Activated naive CD8-positive, alpha-beta T cell treated with anti-CD3 and anti-CD28 coated beads, Interleukin-2, amount 10 ng/mL, durations not matched to agents 7 days and 5 days (primary cell): ENCODE measurements at places on chromosomes 12 and 14.

DNA sequence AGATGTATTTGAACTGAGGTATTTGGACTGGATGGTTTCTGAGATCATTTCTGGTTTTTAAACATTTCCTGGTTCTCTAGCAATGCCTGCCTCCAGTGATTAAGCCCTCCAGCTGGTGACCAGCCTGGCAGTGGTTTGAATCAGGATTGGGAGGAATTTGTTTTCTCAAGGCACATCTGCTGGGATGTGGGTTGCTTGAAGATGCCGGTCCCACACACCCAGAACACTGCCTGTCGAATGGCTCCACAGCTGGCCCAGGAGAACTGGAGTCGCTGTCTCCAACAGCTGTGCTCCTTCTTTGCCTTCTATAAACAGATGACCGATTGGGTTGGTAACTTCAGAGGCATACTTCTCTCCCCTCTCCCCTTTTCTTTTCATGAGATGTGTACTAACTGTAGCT lies 258.0 kb upstream of the DDHD1 start:
- H3K4me1 ChIP-seq = no peaks in the 10 kb centered on the region
- no peaks in the 10 kb centered on the region for H3K27me3 ChIP-seq

GRCh38 chr14:104685998-104686610 lies 3.3 kb upstream of the INF2 start:
- peaks cover 32% of the 10 kb centered on the region for H3K4me1 ChIP-seq
- peaks cover under 1% of the 10 kb centered on the region for H3K36me3 ChIP-seq
- no peak overlapping the region for H3K4me3 ChIP-seq
- peaks cover 6% of the 10 kb centered on the region for H3K27me3 ChIP-seq

DNA sequence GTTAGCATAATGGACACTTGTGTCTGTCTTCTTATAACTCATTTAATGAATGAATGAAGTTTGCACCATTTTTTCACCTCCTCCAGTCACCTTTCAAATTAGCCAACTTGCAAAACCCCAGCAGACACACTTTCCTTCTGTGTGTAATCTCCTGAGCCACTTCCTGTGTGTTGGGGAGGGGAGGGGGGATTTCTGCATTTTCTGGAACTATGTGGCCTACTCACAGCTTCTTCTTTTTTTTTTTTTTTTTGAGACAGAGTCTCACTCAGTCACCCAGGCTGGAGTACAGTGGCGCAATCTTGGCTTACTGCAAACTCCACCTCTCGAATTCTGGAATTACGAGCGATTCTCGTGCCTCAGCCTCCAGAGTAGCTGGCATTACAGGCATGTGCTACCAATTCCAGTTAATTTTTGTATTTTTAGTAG lies 4.1 kb upstream of the SERPINA1 start:
- H3K4me1 ChIP-seq = peaks cover 16% of the 10 kb centered on the region
- H3K27ac ChIP-seq = no peak overlapping the region
- no peaks in the 10 kb centered on the region for H3K36me3 ChIP-seq
- no peak for DNase-seq

DNA sequence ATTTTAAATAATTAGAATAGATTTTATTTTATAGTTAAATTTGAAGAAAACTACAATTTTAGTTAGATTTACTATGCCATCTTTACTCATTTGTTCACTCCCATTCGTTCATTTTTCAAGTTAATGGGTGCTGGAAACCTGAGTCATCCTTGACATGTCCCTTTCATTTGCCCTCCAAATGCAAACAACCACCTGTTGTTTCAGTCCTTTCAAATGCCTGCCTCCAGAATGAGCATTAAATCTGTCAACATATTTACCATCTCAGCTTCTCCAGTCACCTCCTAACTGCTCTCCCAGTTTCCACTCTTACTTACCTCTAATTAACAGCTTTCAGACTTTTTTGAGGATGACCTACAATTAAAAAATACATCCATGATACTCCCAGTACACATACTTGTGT lies 375.5 kb downstream of the RAD51B start:
- H3K36me3 ChIP-seq = peaks cover 10% of the 10 kb centered on the region
- H3K27ac ChIP-seq = no peak overlapping the region
- H3K27me3 ChIP-seq = no peaks in the 10 kb centered on the region
- H3K4me3 ChIP-seq = no peak overlapping the region

DNA sequence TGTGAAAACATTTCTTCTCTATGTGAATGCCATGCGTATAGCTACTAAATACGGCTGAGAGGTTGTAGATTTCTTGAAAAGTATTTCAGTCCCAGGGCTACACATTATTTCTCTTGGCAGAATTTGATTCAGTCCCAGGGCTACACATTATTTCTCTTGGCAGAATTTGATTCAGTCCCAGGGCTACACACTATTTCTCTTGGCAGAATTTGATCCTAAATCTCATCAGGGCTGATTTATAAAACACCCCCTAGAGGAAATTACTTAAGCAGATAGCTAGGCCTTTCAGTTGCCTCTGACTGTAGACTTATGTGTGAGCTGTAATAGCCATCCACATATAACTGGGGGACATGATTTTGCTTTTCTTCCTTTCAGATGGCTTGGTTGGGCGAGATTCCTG lies 50.4 kb downstream of the AK7 start:
- no peak for DNase-seq
- no peak overlapping the region for H3K27ac ChIP-seq
- H3K4me3 ChIP-seq = no peak overlapping the region
- H3K4me1 ChIP-seq = no peaks in the 10 kb centered on the region
- H3K36me3 ChIP-seq = no peaks in the 10 kb centered on the region

GRCh38 chr12:24991209-24992049 lies 42.5 kb upstream of the BCAT1 start:
- no peak overlapping the region for H3K27ac ChIP-seq
- no peaks in the 10 kb centered on the region for H3K36me3 ChIP-seq
- H3K27me3 ChIP-seq = peaks cover 2% of the 10 kb centered on the region
- H3K4me3 ChIP-seq = no peak overlapping the region
- no peak for DNase-seq

GRCh38 chr12:54858562-54858961 lies 4.2 kb downstream of the MUCL1 start:
- H3K27ac ChIP-seq = no peak overlapping the region
- peaks cover 2% of the 10 kb centered on the region for H3K27me3 ChIP-seq
- no peak overlapping the region for H3K4me3 ChIP-seq
- H3K4me1 ChIP-seq = peaks cover 11% of the 10 kb centered on the region
- no peaks in the 10 kb centered on the region for H3K36me3 ChIP-seq

DNA sequence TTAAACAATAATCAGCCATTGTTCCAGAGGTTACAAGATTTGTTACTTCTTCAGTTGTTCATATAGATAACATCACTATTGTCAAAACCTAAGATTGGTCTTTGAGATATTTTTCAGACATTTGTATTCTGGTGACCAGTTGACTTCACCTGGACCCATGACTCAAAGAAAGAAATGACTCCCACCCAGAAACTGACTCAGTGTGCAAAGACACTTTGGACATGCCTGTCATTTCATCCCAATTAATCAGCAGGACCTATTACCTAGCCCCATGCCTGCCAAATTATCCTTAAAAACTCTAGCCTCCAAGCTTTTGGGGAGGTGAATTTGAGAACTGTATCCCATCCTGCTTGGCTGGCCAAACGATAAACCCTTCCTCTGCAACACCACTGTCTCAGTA lies 27.7 kb upstream of the TSPAN11 start:
- H3K4me3 ChIP-seq = no peak overlapping the region
- peak overlapping the region; percentile 21 for H3K27ac ChIP-seq
- peaks cover 7% of the 10 kb centered on the region for H3K27me3 ChIP-seq
- DNase-seq = no peak
- H3K36me3 ChIP-seq = no peaks in the 10 kb centered on the region

DNA sequence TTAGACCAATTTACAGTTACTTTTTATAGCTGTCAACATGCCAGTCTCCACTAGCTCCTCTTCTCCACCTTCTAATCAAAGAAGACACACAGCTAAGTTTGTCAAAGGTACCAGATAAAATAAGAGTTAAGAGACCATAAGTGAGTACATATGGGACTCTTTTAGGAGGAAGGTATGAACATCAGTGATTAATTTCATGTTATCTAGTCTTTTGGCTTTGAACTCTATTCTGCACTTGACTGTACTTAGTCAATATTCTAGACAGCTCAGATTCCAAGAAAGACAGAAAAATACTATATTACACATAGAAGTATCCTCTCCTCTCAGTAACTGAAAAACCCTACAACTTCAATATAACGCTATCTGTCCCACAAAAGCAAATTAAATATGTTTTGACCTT lies 28.1 kb downstream of the CAPRIN2 start:
- no peak for DNase-seq
- H3K36me3 ChIP-seq = peaks cover 7% of the 10 kb centered on the region
- H3K27me3 ChIP-seq = no peaks in the 10 kb centered on the region
- no peak overlapping the region for H3K4me3 ChIP-seq

DNA sequence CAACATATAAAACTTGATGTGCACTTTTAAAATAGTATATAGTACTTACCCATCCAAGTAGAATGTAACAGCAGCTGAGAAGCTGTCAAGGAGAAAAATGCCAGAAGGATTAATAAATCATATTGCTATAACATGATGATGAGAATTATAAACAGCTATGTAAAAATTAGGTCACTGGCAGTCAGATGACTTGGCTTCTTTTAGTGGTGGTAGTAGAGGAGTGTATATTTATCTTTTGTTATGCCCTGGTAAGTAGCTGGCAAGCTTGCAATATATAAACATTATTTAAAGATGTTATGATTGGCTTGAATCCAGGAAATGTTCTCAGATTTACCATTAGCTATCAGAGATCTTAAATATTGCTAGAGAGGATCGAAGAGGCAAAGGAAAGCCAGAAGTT lies 471.0 kb upstream of the MGAT4C start:
- no peak for DNase-seq
- H3K4me1 ChIP-seq = no peaks in the 10 kb centered on the region
- no peaks in the 10 kb centered on the region for H3K27me3 ChIP-seq
- H3K4me3 ChIP-seq = no peak overlapping the region

DNA sequence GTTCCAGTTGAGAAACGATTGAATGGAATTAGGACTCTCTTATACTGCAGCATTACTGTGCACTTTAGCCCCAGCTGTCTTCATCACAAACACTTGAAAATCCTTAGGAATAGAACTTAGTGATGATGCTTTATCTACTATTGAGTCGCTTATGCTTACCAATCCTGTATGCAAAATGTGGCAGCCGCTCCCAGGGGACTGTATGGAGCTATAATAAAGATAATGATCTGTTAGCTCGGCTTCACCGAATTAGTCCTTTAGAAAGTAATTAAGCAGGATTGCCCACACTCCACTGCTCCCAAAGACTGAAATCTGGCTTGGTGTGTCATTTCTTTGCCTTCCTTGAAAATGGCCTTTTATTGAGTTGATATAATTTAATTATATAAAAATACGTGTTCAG lies 10.6 kb downstream of the EML1 start:
- H3K4me3 ChIP-seq = no peak overlapping the region
- H3K27ac ChIP-seq = no peak overlapping the region
- no peaks in the 10 kb centered on the region for H3K4me1 ChIP-seq
- peaks cover 31% of the 10 kb centered on the region for H3K27me3 ChIP-seq
- no peaks in the 10 kb centered on the region for H3K36me3 ChIP-seq

DNA sequence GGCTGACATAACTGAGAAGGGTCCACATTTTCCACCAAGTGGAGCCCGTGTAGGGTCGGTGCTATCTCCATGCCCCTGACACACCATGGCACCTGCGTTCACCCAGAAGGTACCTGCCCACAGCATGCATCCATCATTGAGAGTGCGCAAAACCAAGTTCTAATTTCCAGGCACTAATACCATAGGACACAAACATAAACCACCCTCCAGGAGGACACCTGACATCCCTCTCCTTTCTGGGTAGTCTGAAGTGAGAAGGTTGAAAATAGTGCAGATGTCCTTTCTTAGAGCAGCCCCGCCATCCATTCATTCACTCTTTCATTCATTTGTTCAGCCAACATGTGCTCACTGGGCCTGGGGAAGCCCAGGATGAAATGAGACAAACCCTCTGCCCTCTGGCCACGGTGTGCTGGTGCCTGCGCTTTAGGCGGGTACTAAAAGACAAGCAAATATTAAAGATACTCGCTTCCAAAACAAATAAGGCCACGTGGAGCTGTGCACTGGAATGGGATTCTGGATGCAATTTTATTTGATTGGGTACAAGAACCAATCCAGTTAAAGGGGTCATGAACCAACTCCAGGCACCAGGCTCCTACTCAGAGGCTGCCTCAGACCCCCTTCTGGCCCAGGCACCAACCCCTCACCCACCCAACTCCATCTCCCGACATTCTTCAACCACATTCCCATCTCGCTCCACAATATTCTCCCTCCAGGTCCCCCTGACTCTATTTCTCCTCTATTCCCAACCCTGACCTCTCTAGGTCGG lies 1.2 kb downstream of the TTC7B start:
- H3K36me3 ChIP-seq = no peaks in the 10 kb centered on the region
- H3K4me3 ChIP-seq = peak overlapping the region; percentile 77
- peaks cover 29% of the 10 kb centered on the region for H3K27me3 ChIP-seq
- no peak for DNase-seq
- peak overlapping the region; percentile 22 for H3K27ac ChIP-seq

GRCh38 chr12:536751-537245 lies 77.1 kb downstream of the B4GALNT3 start:
- peaks cover 6% of the 10 kb centered on the region for H3K27me3 ChIP-seq
- no peak overlapping the region for H3K27ac ChIP-seq
- no peak for DNase-seq

DNA sequence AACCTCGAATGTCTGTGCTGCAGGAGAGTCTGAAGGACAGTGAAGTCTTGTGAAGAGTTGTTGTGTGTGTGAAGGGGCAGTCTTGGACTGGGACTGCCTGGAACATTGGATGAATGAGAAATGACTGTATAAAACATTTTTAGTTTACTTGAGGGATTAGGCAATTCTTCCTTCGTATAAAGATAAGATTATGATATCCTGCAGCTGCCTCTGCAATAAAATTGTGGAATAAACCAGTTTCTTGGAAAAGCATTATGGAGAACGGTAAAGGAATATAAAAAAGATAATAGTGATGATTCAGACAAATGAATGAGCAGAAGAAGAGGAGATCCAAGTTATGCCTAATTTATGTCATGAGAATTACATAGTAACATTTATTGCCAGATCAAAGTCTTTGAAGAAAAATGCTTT lies 30.9 kb upstream of the LUM start:
- H3K4me3 ChIP-seq = no peak overlapping the region
- no peak overlapping the region for H3K27ac ChIP-seq
- peaks cover 2% of the 10 kb centered on the region for H3K27me3 ChIP-seq

- H3K4me1 ChIP-seq = no peaks in the 10 kb centered on the region
- no peak overlapping the region for H3K27ac ChIP-seq
- H3K4me3 ChIP-seq = no peak overlapping the region
- no peaks in the 10 kb centered on the region for H3K36me3 ChIP-seq
- no peak for DNase-seq
These were observed 843.4 kb downstream of the SLC6A15 start for GRCh38 chr12:84069198-84069597.

DNA sequence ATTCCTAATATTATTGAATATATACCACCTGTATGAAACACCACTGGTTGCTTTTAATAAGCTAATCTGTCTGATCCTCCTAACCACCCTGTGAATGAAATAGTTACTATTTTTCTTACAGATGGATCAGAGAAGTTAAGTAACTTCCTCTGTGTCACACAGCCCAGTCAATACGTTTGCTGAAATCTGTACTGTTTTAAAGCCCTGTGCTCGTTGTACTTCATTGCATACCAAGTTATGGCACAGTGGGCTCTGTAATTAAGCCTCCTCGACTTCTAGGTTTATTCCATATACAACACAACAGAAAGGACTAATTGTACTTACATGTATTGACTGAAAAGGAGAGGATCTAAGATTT lies 137.9 kb downstream of the TPH2 start:
- H3K36me3 ChIP-seq = no peaks in the 10 kb centered on the region
- H3K4me1 ChIP-seq = no peaks in the 10 kb centered on the region
- H3K27ac ChIP-seq = no peak overlapping the region
- no peak overlapping the region for H3K4me3 ChIP-seq

- no peak for DNase-seq
- H3K36me3 ChIP-seq = peaks cover 5% of the 10 kb centered on the region
- no peak overlapping the region for H3K4me3 ChIP-seq
- no peak overlapping the region for H3K27ac ChIP-seq
- H3K27me3 ChIP-seq = no peaks in the 10 kb centered on the region
- peaks cover 33% of the 10 kb centered on the region for H3K4me1 ChIP-seq
These were observed 10.5 kb downstream of the KRT2 start for GRCh38 chr12:52641468-52641867.
